ENCODE measurements at places on chromosomes 11 and 22.

DNA sequence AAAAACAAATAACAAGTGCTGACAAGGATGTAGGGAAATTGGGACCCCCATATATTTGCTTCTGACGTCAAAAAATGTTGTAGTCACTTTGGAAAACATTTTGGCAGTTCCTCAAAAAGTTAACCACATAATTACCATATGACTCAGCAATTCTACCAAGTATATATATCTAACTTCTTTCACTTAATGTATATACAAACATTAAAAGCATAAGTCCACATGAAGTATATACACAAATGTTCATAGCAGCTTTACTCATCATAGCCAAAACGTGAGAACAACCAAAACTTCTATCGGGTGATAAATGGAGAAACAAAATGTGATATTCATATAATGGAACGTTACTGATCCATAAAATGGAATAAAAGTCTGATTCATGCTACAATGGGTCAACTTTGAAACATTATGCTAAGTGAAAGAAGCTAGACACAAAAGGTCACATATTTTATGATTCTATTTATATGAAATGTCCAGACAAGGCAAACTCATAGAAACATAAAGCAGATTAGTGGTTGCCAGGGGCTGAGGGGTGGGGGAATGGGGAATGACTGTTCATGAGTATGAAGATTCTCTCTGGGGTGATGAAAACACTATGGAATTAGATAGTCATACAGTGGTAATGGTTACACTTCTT, 48.7 kb upstream of the TEAD1 start:
- DNase-seq, result peak; percentile 70

GRCh38 chr11:106456647-106457046, 379.2 kb downstream of the AASDHPPT start:
- no peak for DNase-seq

DNA sequence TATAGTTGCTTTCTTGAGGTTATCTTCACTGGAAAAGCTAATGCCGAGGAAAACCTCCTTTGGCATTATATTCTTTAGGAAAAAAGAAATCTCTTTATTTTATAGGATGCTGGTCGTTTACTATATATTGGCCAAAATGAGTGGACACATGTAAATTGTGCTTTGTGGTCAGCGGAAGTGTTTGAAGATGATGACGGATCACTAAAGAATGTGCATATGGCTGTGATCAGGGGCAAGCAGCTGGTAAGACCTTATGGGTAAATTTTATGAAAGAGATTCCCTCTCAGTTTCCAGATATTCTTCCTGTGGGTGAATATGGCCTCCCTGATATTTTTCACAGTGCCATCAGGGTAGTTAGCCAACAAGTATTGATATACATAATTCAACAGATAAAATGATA, 29.4 kb upstream of the TTC36 start:
- peak; percentile 87 for DNase-seq

DNA sequence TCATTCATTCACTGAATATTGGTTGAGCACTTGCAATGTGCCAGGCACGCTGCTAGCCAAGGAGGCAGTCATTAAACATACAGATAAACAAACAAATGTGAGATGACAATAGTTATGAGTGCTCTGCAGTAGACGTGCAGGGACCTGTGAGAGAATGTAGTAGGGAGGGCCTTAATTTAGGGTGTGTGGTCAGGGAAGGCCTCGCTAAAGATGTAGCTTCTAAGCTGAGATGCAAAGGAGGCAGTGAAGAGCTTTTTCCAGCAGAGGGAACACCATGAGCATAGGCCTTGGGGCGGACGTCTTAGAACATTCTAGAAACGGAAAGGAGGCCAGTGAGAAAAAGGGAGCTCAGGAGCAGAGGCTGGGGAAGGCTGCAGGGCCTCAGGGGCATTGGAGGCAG, 789 bp upstream of the NCF4 start:
- DNase-seq, result no peak

- peak; percentile 87 for DNase-seq
Measured at GRCh38 chr11:95254131-95254704, 23.2 kb upstream of the SESN3 start.

GRCh38 chr22:45885941-45886395, 91.0 kb downstream of the WNT7B start:
- no peak for DNase-seq

GRCh38 chr11:28797536-28797935, 689.3 kb downstream of the METTL15 start:
- DNase-seq, result no peak

GRCh38 chr22:37358917-37359316, 68.4 kb downstream of the ELFN2 start:
- DNase-seq, result no peak

DNA sequence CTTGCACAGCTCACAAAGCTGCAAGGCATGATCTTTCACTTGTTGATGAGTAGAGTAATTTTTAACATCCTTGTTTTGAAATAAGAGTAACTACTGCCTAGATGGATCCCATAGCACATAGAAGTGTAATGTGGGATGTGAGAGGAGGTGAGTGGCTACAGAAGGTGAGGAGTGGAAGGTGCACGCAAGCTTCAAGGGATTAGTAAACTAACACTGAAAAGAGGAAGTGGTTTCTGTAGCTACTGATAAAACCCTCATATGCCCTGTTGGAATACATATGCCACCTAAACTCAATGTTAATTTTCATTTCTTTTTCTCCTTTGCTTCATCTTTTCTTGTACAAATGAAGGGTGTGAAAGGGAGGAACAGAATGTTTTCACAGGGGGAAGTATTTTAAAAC, 22.0 kb upstream of the CTSC start:
- DNase-seq, result no peak

- no peak for DNase-seq
Measured at GRCh38 chr11:1773994-1774550, 10.3 kb upstream of the CTSD start.

DNA sequence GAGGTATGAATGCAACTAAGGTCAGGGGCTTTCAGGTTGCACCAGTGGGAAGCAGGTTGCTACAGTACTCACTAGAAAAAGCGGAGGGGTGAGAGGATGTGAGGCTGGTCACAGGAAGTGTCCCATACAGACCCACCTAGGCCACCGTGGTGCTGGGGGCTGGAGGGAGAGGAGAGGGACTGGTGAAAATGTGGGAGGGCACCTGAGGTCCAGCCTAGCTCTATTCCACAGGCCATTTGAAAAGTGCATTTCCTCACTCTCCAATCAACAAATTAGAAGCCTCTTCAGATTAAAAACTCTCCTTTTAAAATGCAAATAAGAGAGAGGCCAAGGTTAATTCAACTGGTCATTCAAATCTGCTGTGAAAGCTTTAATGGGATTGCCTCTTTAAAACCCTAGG, 38.6 kb upstream of the NCAM1 start:
- no peak for DNase-seq

DNA sequence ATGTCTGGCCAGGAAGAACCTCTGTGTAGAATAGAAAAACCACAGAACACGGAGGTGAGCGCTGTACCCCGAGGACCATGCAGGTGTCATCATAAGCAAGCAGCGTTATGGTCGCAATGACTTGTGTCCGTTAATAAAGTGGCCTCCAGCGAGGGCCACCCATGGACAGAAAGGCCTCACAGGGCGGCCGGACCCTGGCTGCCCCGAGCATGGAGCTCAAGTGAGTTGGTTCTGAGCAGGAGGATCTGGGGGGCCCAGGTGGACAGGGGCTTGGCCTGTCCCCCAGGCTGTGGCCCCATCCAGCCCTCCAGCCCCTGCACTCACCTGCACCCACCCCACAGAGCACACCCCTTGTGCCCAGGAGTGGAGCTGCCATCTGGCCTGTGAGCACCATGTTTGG, 133.8 kb downstream of the BRD1 start:
- no peak for DNase-seq

GRCh38 chr11:102459393-102459792, 6.8 kb upstream of the TMEM123 start:
- no peak for DNase-seq

DNA sequence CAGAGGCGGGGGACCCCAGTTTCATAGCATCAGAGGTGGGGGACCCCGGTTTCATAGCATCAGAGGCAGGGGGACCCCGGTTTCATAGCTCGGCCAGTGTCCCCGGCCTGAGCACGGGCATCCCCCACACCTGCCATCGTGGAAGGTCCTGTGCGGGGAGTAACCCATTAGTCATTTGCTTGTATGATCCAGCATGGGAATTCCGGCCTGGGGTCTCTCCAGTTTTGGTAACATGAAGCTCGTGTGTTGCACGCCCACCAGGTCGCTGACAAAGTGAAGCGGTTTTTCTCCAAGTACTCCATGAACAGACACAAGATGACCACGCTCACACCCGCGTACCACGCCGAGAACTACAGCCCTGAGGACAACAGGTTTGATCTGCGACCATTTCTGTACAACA, 29.0 kb upstream of the KRTAP5-7 start:
- DNase-seq, result no peak
